H7 (cell line): ENCODE measurements at places on chromosomes 3 and 15.
A peak's percentile ranks its signal among the peaks of the same experiment; 100 is the strongest.

DNA sequence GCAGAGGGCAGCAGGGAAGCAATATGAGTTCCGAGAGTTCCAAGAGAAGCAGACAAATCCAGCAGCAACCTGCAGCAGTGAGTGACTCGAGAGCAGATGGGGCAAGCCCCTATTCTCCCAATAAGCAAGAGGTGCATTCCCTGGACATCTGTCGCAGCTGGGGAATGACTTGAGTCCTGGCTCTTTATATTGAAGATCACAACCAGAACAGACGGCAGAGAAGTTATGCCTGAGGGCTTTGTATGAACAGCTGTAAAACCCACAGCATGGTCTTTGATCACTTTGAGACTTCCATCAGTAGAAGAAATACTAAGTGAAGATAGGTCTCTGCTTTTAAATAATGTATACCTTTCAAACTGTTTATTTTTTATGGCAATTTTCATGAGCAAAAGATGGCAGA lies 23.6 kb upstream of the C3orf22 start:
- DNase-seq = no peak

GRCh38 chr15:40550341-40551037 lies 14.4 kb downstream of the CCDC32 start:
- DNase-seq = no peak

GRCh38 chr3:183555541-183556081 lies at the start of gene KLHL6:
KLHL6 (minus strand) TSS chr3:183555706; CDS start chr3:183555653, 53 bp downstream.
- no peak for DNase-seq

GRCh38 chr3:55458181-55458790 lies 28.8 kb downstream of the WNT5A start:
- no peak for DNase-seq

DNA sequence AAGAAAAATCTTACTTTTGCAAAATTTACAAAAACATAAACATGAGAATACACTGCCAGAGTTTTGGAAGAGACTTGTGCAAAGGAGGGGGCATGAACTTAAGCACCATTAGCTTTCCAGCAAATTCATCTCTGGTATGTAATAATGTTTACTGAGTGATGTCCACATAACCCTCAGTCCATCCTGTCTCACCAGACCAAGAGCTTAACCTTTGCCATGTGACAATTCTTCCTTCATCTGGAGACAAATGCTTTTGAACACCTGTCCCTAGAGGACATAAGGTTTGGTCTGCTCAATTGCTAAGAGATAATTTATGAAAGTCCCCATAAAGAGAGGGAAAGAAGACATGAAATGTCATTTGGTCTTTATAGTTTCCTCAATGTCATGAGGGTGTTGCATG lies 412.3 kb downstream of the ERC2 start:
- no peak for DNase-seq

- no peak for DNase-seq
Observed at GRCh38 chr3:58531555-58531954, 5.4 kb downstream of the ACOX2 start.

- DNase-seq = no peak
Observed at GRCh38 chr15:22815766-22816165, 22.7 kb upstream of the NIPA2 start.

GRCh38 chr3:84946240-84946639 lies 12.5 kb upstream of the CADM2 start:
- DNase-seq = peak; percentile 17

GRCh38 chr15:63500265-63501250 lies 3.8 kb upstream of the USP3 start:
- no peak for DNase-seq

GRCh38 chr3:16147220-16147994 lies 27.1 kb upstream of the GALNT15 start:
- DNase-seq = no peak

- no peak for DNase-seq
Observed at GRCh38 chr3:67601385-67601784, 53.0 kb downstream of the SUCLG2 start.

- DNase-seq = peak; percentile 23
Observed at GRCh38 chr15:95025924-95026728, 794.8 kb downstream of the MCTP2 start.

DNA sequence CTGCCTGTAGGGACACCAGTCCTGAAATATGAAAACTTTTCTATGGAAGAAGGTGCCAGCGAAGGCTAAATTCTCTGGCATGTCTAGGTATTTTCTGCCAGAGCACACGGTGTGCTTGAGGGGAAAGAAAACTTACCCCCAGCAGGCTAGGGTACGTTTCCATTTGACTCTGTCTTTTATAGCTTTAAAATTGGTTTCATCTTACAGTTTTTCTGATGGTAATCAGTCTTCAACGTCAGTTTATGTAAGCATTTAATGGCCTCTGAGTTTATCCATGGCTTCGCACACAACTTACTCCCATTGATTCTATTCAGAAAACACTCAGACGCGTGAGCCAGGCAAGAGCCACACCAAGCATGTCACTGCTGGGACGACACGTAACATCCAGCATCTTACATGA lies 249.7 kb downstream of the ADAMTS17 start:
- DNase-seq = no peak

DNA sequence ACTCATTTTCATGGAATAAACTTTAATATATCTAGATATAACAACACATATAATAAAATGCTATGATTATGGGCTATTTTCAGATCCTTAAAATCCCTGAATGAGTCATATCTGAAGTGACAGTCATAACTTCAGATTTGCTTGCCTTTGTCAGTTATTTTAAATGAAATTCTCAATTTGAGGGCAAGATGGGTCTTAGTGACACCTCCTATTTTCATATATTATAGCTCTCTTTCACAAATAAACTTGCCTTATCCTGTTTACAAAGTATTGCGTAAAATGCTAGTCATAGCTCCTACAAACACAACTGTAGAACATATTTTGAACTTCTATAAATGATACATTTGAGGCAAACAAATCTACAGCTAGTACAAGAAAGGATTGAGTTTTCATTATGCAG lies 6.2 kb upstream of the THRB start:
- DNase-seq = no peak

- DNase-seq = peak; percentile 74
Observed at GRCh38 chr3:122993124-122993978, 34.2 kb downstream of the SEMA5B start.

GRCh38 chr15:45729141-45729540 lies 94.3 kb downstream of the SQOR start:
- no peak for DNase-seq

DNA sequence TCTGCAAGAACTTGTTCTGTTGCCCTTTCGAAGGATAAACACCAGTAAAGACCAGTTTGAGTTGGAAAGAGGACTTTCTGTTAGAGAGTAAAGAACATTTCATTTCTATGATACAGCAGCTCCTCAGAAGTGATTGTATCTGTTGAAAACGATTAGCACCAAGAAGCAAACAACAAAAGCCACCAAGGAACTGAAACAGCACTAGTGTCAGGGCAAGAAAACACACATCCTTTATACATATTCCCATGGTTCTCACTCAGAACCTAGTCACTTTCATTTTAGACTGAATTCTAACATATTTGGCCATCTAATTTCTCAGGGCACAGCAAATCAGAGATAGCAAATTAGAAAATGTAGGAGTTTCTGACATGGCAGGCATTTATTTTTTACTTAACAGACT lies 116.1 kb downstream of the ATP1B3 start:
- DNase-seq = no peak

DNA sequence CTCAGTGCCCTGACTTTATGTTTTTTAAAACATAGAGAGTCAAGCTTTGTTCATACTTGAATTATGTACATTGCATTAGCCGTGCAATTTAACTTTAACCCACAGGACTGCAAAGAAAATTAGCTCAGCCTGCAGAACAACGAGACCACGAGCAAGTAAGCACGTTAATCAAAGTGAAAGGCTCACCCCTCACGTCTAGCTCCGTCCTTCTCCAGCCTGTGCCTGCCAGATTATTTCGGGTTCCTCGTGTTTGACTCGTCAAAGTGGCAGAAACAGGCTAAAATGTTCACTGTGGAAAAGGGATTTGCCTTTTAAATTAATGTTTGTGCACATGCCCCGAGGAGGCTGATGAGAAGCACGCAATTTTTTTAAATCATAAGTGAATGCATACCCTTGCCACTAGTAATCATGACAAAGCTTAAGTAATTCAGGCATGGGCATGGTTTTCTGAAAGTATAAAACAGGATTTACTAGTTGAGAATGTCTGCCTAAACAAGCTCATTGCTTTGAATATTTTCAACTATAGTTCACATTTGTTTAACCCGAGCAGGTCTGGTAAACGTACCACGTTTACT lies 15.3 kb downstream of the ZBTB38 start:
- DNase-seq = no peak

- DNase-seq = peak; percentile 61
Observed at GRCh38 chr3:186268616-186269448, 93.2 kb downstream of the DGKG start.

- DNase-seq = no peak
Observed at GRCh38 chr3:61015859-61016258, 235.4 kb downstream of the FHIT start.

DNA sequence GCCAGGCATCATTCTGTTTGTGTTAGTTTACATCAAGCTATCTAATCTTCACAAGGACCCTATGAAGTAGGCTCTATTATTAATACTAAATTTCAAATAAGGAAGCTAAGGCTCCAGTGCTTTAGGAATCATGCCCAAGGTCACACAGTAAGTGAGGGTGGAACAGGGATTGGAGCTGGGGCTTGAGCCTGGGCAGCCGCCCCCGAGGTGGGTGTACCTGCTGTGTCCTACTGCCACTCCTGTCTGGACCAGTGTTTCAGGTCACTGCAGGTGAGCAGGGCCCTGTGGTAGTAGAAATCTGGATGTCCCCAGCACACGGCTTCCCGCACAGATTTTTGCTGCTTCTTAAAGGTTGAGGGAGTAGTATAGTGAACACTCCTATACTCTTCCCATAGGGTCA lies 6.5 kb downstream of the KLF13 start:
- DNase-seq = no peak

DNA sequence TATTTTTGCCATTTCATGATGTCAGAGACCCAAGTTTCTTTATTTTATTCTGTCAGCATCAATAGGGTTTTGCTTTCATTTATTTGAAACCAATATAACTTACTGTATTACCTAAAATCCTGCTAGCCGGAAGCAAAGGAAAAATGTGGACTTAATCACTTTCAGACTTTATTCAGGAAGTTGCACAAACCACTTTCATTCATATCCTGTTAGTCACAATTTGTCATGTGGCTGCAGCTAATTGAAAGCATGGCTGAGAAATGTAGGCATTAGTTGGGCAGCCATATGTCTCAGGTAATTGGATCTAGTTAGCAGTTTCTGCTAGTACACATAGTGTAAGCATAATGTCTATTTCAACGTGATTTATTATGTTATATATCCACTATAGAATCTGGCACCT lies 462.3 kb upstream of the SGO1 start:
- DNase-seq = no peak

DNA sequence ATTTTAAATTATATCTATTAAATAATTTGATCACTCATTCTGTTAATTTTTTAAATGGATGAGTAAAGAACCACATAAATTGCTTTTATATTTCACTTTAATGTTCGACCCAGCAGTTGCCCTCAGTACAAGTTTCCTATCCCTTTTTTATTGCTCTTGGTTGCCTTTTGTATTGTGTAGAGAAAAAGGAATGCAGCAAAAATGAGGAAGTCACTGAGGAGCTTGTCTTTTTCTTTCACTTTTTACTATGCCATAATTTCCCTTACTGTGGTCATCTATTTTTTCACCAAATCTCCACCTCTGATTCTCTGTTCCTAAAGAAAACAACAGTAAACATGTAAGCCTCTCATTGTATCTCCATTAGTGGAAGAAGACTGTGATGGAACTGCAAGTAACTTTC lies 122.7 kb downstream of the B3GALNT1 start:
- DNase-seq = no peak

GRCh38 chr3:58074997-58075396 lies 66.8 kb downstream of the FLNB start:
- DNase-seq = no peak

DNA sequence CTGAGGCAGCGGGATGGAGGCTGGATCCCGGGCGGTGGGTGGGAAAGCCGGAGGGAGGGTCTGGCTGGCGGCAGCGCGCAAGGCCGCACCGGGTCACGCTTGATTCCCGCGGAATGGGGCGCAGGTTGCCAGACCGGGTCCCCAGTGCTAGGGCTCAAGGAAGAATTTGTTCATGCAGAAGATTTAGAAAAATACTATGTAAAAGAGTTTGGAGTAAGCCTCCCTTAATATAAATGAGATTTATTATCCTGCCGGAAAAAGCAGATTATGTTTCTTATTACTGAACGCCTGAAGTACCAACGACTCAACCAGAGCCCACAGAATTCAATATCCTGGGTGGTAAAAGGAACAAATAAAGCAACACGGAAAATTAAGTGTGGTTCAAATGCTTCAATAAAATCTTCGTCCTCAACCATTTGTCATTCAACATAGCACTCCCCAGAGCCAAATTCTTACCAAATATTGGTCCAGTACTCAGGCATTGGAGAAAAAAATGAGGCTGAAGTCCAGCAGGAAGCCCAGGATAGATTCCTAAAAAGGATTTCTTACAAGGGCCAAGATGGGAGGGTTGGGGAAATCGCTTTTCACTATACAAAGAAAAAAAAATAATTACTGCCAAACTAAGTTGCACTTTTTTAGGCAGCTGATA lies 1.2 kb upstream of the ZBTB20 start:
- DNase-seq = no peak

- no peak for DNase-seq
Observed at GRCh38 chr3:23549148-23549910, 256.4 kb upstream of the UBE2E1 start.

DNA sequence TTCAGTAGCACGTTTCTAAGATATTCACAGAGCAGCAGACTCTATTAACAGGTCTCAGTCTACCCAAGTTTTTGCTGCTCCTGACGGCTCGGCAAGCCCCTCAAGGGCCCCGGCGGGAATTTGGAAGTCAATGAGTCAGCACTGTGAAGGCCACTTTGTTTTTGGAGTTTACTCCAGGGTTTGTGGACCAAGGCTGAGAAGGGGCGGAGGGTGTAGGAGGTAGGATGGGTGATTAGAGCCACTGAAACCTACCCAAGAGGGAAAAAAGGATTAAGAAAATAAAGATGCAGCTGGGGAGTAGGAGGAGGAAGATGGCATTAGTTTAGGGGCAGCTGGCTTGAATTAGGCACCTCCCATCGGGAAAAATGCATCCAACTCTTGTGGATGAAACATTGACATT lies 87.6 kb downstream of the BDH1 start:
- no peak for DNase-seq

- peak; percentile 39 for DNase-seq
Observed at GRCh38 chr3:48125013-48125705, 63.1 kb downstream of the CDC25A start.

- DNase-seq = no peak
Observed at GRCh38 chr3:172839679-172840078, 89.2 kb downstream of the ECT2 start.

DNA sequence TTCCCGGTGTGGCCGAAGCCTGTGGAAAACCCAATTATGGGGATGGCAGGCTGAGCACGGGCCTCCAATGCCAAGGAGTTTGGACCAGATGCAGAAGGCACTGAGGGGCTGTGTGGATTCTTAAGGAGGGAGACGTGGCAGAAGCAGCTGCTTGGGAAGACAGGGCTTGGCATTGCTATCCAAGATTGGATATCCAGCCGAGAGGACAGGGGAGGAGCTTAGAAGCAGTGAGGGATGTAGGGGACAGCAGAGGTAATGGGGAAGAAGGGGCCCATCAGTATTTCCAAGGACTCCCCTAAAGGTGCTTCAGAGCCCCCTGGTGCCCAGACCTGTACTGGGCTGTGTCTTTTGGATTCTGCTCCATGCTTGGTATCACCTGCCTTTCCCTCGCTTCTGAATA lies 112.8 kb upstream of the TLE3 start:
- DNase-seq = no peak

- no peak for DNase-seq
Observed at GRCh38 chr3:121619691-121620090, 26.5 kb downstream of the FBXO40 start.

- no peak for DNase-seq
Observed at GRCh38 chr3:76300746-76301145, 515.4 kb upstream of the ZNF717 start.
